ENCODE measurements at places on chromosomes 1 and 21.
A peak's percentile ranks its signal among the peaks of the same experiment; 100 is the strongest.

DNA sequence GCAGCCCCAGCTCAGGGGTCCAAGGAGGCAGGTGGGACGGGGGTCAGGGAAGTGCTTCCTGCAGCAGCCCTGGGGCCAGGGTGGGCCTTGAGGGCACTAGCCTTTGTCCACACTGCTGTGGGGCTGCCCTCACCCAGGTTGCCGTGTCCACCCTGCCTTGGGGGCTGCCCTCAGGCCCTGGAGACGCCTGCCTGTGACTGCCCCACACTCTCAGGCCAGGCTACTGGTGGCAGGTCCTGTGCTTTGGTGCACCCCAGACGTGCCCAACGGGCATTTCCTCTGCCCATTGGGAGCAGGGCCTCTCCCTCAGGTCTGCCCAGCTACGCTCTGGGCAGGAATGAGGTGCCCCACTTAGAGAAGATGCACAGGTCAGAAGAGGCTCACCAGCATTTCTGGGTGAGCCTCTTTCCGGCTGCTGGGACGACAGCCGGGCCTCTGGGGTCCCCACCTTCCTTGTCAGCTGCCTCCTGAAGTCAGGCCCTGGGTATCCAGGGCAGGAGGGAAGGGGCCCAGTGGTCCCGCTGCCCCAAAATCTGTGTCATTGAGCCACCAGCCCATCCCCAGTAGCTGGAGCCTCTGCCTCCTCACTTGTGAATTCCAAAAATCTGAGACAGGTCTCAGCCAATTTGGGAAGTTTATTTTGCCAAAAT lies 2.7 kb upstream of the MMEL1 start:
- no peak for DNase-seq

- peak; percentile 79 for DNase-seq
Observed at GRCh38 chr1:234683861-234684632, 74.1 kb upstream of the IRF2BP2 start.

DNA sequence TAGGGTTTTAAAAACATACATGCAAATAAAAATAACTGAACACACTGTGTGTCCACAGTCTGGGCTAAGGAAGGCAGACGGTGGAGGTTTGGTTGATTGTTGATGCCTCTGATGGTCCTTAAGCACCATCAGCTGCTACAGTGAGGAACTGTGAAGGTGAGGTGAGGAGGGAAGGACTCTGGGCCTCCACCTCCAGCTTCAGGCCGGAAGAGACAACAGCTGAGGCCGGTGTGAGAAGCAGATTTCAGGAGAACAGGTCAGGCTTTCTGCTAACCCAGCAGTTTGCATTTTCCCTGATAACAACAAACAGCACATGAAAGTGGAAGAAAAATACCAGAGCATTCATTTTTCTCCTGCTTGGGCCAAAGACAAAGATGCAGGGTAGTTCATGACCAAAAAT lies 189.9 kb upstream of the AJAP1 start:
- DNase-seq = no peak

- no peak for DNase-seq
Observed at GRCh38 chr1:190540366-190540765, 62.7 kb upstream of the BRINP3 start.

GRCh38 chr1:112594208-112594876 lies 24.6 kb downstream of the ST7L start:
- DNase-seq = no peak

DNA sequence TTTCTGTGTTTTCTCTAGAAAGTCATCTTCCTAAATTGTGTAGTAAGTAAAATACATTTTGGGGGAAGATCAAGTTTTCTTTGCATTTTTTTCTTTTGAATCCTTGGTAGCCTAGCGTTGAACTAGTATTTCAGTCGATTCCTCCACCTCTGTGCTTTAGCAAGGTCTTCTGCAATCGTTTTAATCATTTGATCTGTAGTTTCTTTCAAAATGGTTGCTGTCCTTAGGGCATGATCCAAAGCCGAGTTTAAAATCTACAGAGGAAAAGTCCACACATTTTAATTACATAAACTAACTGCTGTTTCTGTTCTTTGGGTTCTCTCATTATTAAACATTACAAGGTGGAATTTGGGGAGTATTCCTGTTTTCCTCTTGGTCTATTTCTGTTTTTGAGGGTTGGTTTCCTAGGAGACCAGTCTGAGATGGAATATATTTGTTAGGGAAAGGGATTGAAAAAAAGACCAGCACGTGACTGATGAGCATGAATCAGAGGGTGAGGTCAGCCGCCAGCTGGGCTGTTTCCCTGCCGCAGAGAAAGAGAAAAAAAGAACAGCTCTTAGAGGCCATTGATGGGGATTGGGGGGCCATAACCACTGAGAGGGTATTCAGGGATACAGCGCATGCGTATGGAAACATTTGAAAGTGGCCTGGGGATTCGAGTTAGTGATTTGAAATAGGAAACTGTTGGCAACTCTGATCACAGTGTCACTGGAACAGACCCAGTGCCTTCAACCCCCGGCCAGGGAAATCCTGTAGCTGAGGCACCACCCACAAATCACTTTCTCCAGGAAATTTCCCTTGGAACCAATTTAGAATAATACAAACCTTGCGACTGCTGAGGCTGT lies 40.6 kb downstream of the AKNAD1 start:
- DNase-seq = peak; percentile 89

DNA sequence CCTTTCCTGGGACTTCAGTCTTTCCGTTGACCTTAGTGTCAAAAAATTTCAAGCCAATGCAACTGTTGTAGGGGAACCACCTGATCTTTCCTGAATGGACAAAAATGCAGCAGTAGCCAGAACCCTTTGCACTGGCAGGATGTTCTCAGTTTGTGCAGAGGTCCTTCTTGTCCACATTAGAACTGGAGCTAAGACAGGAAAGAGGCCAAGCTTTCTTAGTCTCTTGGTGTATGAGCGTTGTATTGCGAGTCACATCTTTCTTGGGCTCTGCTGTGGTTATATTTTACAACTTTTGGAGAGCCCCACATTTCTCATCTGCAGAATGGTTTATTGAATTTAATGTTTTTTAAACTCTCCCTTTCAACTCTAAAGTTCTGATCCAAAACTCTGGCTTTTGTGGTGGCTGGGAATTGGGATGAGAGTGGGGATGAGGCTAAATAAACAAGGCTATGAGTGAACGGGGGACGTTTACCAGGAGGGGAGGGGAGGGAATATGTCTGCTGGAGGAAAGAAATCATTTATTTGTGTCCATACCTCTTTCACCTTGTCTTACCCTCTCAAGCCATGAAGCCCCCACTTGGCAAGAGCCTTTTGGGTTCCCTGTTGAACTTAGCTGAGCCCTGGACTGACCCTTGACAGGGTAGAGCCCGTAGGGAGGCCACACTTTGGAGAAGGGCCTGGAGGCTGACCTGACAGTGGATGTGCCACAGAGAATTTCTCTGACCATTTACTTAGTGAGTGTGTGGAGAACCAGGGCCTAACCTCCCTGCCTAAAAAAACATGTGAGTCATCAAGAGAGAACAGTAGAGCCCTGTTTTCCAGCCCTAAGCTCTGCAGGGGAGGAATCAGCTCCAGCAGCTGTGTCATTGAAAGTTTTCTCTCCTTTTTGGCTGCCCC lies 586 bp downstream of the CHI3L2 start:
- DNase-seq = peak; percentile 69

DNA sequence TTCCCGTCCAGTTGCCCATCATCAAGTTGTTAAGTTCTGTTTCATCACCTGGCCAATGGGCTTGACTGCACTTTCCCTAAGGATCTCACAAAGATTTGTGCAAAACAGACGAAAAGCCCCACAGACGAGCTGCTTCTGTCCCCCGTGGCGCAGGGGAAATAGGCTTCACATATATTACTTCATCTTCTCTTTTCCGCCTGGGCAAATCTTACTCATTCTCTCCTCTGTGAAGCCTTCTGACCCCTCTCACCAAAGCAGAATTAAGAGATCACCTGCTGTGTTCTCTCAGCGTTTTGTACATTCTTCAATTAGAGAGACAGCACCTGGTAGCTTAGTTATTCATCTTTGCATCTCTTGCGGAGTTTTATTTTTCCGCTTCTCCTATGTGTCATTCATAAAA lies 129.8 kb downstream of the IGSF21 start:
- no peak for DNase-seq

GRCh38 chr1:9128520-9129265 lies at the start of gene GPR157:
TSS of gene GPR157 (minus strand) at chr1:9129102. CDS start at chr1:9129027, 75 bp downstream.
- peak; percentile 61 for DNase-seq

GRCh38 chr1:229059671-229060539 lies 211.0 kb upstream of the RAB4A start:
- DNase-seq = no peak

DNA sequence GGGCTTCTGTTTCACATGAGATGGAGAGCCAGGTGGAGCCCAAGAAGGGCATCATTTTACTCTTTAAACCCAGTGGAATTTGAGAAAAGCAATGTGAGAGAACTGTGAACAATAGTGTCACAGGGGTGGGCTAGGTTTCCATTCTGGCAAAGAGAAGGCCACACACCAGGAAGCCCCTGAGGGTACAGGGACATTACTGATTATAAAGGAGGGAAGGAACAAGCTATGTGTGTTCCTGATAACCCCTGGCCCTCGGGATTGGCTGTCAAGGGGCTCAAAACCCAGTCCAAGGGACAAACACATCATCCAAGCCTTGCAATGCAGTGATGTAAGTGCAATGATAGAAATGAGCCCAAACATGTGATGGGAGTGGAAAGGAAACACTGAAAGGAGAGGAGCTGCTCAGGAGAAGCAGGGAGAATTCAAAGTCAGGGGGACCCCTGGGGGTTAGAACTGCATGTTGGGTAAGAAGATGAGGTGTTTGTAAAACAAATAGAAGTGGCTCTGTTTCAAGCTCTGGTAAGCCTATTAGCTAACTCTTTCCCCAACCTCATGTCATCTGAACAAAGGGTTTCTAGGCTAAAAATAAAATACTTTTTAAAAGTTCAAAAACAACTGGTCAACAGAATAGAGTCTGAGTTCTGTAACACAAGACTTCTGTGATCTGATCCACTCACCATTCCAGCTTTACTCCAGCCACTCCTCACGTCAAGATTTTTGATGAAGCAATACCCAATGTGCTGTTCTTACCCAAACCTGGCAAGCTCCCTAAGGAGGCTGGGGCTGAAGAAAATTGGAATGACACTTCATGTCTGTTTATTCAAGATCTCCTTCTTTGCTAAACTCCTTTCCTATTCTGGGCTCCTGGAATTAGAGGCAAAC lies 51.1 kb upstream of the IL12RB2 start:
- no peak for DNase-seq

DNA sequence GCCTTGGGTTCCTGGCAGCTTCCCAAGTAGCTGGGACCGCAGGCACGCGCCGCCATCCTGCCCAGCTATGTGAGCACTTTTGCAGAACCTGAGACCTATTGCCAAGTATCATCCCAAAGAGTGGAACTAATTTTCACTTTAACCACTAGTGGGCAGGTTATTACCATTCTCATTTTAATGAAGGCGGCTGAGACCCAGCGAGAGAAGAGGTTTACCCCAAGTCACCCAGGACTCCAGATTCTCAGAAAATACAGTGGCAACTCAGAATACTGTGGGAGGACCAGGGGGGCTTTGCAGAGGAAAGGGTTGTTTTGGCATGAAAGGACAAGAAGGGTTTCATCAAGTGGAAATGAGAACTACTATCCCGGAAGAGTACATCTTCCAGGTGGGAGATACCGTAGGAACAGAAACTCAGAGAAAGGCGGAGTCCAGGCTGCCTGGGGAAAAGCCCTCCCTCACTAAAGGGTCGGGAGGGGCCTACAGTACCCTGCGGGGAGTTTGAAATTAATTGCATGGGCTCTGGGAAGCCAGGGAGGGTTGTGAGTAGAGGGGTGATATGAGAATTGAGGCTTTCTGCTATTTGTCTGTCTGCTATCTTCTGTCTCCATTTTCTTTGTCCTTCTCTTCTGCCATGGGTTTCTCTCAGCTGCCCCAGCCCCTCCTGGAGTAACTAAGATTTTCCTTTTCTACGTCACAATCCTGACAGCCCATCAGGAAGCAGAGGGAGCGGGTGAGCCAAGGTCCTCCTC lies 7.2 kb upstream of the SEMA4A start:
- peak; percentile 97 for DNase-seq

- no peak for DNase-seq
Observed at GRCh38 chr1:38498686-38499085, 360.9 kb downstream of the RRAGC start.

GRCh38 chr1:40003156-40004093 lies 37.1 kb upstream of the CAP1 start:
- DNase-seq = no peak

- DNase-seq = no peak
Observed at GRCh38 chr1:155256058-155256852, 972 bp upstream of the ENTREP3 start.

DNA sequence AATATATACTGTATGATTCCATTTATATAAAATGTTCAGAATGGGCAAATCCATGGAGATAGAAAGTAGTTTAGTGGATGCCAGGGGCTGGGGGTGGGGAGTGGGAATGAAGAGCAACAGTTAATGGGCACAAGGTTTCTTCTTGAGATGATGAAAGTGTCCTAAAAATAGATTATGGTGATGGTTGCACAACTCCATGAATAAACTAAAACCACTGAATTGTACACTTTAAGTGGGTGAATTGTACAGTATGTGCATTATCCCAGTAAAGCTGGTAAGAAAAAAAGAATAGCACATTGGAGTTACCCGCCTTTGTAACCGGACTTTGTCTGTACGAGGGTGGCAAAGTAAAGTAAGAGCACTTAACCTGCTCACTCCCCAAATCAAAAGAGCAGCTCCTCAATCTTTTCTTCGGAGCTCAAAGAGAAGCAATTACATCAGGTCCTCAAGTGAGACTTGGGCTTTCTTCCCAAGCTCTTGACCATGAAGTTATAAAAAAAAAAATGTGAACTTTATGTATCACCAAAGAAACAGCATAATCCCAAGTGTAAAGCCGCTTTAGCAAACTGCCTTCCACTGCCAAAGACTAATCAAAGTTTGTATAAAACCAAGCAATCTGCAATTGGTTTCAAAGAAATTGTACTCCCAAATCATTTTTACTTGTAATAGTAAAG lies 32.1 kb downstream of the ALDH9A1 start:
- no peak for DNase-seq

DNA sequence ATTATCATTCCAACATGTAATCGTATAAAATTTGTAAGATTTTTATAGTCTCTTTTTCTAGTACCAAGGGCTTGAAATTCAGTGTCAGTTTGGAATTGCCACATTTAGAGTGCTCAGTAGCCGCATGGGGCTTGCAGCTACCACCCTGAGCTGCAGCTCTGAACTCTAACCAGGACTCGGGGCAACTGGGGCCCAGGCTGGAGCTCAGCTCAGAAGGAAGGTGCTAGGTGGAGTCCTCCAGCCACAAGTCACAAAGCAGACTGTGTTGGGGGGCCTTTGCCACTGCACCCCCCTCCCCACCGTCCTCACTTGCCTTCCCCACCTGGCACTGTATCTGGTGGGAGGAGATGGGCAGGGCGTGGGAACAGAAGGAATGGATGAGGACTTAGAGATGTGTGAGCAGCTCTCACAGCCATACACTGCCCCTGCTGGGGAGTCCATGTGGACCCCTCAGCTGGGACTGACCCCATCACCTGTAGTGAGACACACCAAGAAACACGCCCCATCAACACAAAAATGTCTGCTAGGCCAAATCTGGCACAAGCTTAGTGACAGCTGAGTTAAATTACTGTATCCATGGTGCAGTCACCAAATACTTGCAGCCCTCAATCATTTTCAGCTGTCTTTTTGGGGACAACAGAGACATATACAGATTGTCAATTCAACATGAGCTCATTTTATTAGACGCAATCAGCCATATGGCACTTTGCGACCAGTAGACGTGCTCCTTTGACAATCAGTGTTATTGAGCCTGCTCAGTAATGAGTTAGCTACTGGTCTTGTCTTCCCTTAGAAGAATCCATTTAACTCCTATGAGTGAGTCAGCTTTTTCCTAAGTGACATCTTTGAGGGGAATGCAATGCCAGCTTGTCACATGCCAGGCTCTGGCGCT lies 241.7 kb upstream of the RAB4A start:
- DNase-seq = no peak
